ENCODE measurements at places on chromosomes 5 and 9.

DNA sequence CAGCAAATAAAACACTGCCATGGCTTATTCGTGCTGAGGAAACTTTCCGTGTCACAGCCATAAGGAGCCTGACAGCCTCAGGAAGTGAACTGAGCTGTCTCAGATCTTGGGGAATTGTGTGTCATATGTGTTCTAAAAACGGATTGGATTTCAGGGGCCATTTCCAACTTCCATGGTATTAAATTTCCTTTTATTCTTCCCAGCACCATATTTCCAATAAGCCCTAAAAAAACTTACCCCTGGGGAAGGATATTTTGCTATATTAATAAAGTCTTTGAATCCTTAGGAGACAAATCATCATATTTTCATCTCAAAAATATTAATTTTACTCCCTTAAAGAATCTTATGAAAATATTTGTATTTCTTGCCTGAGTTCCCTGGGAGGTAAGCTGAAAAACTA, 93.9 kb downstream of the LHFPL2 start:
- DNase-seq, result no peak

DNA sequence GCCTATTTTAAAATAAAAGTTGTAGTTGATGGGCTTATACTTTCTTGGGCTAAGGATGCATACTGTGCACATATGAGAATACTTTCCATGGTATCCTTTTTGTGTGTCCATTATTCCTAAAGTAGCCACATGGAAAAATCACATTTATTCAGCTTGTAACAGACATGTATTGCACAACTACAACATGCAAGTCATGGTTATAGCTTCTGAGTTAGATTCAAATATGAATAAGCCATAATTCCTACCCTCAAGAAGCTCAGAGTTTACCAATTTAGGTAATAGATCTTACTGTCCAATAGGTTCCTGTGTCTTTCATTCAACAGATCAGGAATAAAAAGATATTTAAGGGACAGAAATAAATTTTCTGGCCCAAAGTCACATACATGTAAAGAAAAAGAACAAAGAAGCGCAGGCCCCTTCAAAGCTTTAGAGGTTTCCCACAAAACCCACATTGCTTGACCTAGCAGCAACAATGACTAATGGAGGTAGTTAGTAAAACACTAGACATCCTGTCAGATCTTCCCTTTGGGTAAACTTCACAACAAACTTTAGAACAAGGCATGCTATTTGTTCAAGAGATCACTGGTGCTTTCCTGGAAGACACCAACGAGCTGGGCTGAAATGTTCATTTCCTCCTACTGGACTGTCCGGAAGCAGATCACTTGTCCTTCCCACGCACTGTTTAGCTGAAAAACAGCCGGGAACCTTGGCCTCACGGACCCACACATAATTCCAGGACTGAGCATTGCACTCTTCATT, 78.4 kb upstream of the ITGA1 start:
- no peak for DNase-seq

GRCh38 chr5:119187776-119188529, 117.1 kb downstream of the DMXL1 start:
- DNase-seq, result no peak

GRCh38 chr5:135993335-135993879, 35.4 kb upstream of the TGFBI start:
- no peak for DNase-seq

DNA sequence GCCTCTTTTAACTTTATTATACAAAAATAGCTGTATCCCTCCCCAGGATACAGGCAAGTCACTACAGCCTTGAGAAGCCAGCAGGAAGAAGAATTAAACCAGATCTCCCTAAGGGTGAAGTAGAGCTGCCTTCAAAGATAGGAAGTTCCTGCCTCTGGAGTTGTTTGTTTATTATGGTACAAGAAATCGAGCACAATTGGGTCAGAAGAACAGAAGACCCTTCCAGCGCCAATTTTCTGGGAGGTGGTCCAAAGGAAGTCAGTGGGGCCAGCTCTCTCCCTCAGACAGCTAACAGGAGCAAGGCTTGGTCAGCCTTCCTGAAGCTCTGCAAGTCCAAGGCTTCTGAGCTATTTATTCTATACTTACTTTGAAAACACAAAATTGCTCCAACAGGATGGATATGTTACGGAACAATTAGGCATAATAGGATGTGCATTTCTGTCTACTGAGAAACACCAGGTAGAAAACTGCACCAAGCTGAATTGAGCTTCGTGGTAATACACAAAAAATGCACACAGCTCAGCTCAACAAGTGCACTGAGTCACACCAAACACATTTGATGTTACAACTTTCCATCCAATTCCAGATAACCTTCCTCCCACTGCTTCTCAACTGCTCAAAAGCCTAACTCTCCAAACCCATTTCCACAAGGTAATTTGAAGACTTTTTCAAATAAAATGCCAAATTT, 16.0 kb downstream of the SERINC5 start:
- no peak for DNase-seq

DNA sequence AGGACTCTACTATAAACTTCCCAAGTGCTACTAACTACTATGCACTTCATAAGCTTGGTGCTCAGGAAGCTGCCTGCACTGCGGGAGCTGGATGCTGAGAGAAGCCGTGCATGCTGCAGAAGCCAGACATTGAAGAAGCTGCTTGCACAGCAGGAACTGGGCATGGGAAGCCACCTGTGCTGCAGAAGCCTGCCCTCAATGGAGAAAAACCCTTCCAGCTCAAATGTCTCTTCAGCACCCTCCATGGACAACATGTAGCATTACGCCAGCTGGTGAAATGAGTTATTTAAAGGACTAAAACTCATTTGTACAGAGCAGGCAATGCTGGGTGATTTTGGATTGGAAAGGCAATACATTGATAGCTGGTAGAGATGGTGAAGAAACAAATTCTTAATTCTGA, 247.2 kb downstream of the KIF4B start:
- DNase-seq, result no peak

Measured in trophoblast cell (in vitro differentiated cells and primary cell).